Activated T-cell treated with anti-CD3 and anti-CD28 coated beads, Interleukin-2, amount 50 U/mL, for 72 hours (primary cell): ENCODE measurements at places on chromosomes 4 and X. TPM values are rescaled to one million over a fixed set of nuclear protein-coding genes. Genes with fewer than 3 reads are reported as not detected.

DNA sequence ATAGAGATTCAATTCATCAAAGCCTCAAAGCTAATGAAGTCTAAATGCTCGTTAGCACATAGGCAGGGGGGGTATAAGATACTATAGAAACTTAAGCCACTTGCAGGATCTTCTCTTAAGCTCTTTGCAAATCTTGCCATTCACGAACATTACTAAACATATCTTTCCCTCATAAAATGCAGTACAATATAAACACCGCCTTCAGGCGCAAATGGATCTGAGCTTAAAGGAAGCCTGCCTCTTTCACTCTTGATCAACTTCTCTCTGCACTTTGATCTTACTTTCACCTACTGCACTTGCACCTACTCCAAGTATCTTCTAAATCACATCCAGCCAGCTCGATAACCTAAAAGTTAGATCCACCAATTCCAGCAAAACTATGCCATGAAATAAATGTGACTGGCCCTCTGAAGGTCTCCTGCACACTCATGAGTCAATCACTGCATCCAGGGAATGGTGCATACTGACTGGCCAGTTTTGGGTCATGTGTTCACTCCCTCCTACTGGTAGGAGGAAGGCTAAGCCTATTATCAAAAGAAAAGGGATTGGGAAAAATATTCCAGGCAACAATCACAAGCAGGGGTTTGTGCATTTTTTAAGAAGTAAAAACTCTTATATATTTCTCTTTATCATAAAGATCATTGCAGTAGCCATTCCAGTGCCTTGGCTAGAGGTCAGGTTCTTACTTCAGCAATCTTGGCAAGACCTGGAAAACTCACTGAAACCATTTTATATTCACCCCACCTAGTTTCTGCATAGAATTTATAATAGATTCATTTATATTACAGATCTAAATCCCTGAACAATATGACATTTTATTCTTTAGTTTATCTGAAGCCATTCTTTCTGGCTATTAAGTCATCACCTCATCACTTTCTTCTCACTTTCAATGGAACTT, 222.0 kb downstream of the PPP3CA start:
- no peaks in the 10 kb centered on the region for H3K27me3 ChIP-seq

GRCh38 chr4:183639291-183639690, 19.7 kb downstream of the RWDD4 start:
- H3K4me3 ChIP-seq = no peak overlapping the region
- no peak overlapping the region for H3K27ac ChIP-seq
- H3K4me1 ChIP-seq = peaks cover 13% of the 10 kb centered on the region
- no peak for DNase-seq
- H3K36me3 ChIP-seq = peaks cover 5% of the 10 kb centered on the region

- no peaks in the 10 kb centered on the region for H3K27me3 ChIP-seq
- peak overlapping the region; percentile 99 for H3K27ac ChIP-seq
- peak overlapping the region; percentile 82 for H3K4me3 ChIP-seq
- H3K4me1 ChIP-seq = peaks cover 74% of the 10 kb centered on the region
- H3K36me3 ChIP-seq = peaks cover 5% of the 10 kb centered on the region
- DNase-seq = no peak
Observed at GRCh38 chrX:3699821-3700381, 13.5 kb downstream of the PRKX start.

DNA sequence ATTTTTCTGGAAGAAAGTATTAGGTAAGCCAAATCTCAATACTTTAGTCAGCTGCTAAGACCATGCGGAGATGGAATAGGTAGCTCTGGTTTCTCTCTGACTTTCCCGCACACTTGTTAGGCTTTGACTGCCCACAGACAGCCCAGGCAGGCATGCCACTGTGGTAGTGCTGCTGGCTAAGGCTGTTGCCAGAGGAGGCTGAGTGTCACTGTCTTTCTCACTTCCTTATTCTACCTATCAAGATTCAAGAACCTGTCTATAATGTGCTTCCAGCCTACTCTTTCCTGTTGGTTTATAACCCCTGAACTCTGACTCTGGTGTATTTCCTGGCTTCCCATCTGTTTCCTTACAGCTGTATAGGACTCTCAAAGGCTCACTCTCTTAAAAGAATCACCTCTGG, 81.8 kb upstream of the TRPC5 start:
- DNase-seq = no peak
- H3K36me3 ChIP-seq = no peaks in the 10 kb centered on the region
- H3K4me1 ChIP-seq = no peaks in the 10 kb centered on the region
- H3K27ac ChIP-seq = no peak overlapping the region
- H3K4me3 ChIP-seq = no peak overlapping the region
- H3K27me3 ChIP-seq = peaks cover 43% of the 10 kb centered on the region

DNA sequence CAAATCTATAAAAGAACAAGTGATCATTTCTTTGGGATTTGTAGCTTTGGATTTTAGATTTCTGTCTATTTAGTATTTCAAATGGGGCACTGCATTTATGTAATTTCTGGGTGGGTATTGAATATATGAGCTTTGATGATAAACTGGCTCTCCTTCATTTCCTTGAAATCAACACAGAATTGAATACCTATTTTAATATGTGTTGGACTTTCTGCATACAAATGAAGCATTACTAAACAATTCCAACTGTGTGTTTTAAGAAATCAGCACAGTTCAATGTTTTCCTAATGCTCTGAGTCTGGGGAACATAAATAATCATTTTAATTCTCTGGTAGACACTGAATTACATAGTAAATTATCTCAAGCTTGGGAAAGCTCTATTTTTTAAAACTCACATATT, 42.0 kb upstream of the GBA3 start:
- no peak for DNase-seq
- no peaks in the 10 kb centered on the region for H3K27me3 ChIP-seq
- H3K27ac ChIP-seq = no peak overlapping the region
- no peaks in the 10 kb centered on the region for H3K36me3 ChIP-seq

DNA sequence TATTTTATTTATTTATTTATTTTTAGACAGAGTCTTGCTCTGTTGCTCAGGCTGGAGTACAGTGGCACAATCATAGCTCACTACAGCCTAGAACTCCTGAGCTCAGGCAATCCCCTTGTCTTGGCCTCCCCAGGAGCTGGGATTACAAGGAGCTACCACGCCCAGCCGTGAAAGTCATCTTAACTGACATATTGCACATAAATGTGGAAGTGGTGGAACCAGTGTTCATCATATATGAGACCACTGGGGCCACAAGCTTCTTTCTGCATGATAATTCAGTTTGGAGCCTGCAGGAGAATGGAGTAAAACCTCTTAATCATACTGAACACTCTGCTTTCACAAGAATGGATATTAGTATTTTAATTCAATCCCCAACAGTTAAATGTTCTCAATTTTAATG, 12.5 kb upstream of the CTSO start:
- H3K36me3 ChIP-seq = no peaks in the 10 kb centered on the region
- DNase-seq = no peak
- H3K4me1 ChIP-seq = peaks cover 9% of the 10 kb centered on the region
- H3K4me3 ChIP-seq = no peak overlapping the region
- no peak overlapping the region for H3K27ac ChIP-seq

GRCh38 chr4:121155893-121156292, 8.2 kb downstream of the TNIP3 start:
- H3K27me3 ChIP-seq = peaks cover 16% of the 10 kb centered on the region
- no peak overlapping the region for H3K27ac ChIP-seq
- H3K4me1 ChIP-seq = peaks cover 56% of the 10 kb centered on the region
- peaks cover 1% of the 10 kb centered on the region for H3K36me3 ChIP-seq

- H3K36me3 ChIP-seq = no peaks in the 10 kb centered on the region
- H3K27me3 ChIP-seq = peaks cover 5% of the 10 kb centered on the region
- H3K4me1 ChIP-seq = no peaks in the 10 kb centered on the region
- no peak for DNase-seq
- H3K27ac ChIP-seq = no peak overlapping the region
Observed at GRCh38 chr4:75834095-75834771, 68.0 kb downstream of the PPEF2 start.

GRCh38 chr4:128560754-128561495, 248.6 kb upstream of the JADE1 start:
- no peak overlapping the region for H3K27ac ChIP-seq
- peaks cover 9% of the 10 kb centered on the region for H3K27me3 ChIP-seq
- H3K4me1 ChIP-seq = no peaks in the 10 kb centered on the region
- no peaks in the 10 kb centered on the region for H3K36me3 ChIP-seq
- no peak overlapping the region for H3K4me3 ChIP-seq

- no peak for DNase-seq
- peak overlapping the region; percentile 3 for H3K27ac ChIP-seq
- peaks cover 35% of the 10 kb centered on the region for H3K4me1 ChIP-seq
- peaks cover 31% of the 10 kb centered on the region for H3K36me3 ChIP-seq
- no peak overlapping the region for H3K4me3 ChIP-seq
- H3K27me3 ChIP-seq = no peaks in the 10 kb centered on the region
Observed at GRCh38 chr4:103067841-103068547, 8.6 kb downstream of the SLC9B2 start.

DNA sequence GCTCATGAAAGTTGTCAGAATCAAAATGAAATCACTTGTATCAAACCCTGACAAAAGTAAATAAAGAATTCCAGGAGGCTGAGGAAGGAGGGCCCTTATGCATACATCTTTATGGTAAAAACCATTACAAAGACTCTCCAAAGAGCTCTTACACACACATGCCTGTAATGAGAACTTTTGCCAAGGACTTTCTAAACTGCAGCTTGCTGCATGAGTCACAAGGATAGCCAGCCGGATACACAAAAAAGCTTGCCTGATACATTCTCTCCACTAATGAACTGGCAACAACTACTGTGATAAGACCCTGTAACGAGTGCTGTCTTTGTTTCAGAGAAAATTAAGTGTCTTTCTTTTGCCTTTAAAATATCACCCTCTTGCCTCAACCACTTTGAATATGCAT, 618.1 kb downstream of the PPP4R3C start:
- no peaks in the 10 kb centered on the region for H3K4me1 ChIP-seq
- no peak overlapping the region for H3K27ac ChIP-seq
- no peak for DNase-seq
- H3K4me3 ChIP-seq = no peak overlapping the region
- no peaks in the 10 kb centered on the region for H3K27me3 ChIP-seq

- H3K36me3 ChIP-seq = no peaks in the 10 kb centered on the region
- DNase-seq = no peak
- no peak overlapping the region for H3K4me3 ChIP-seq
- no peak overlapping the region for H3K27ac ChIP-seq
- no peaks in the 10 kb centered on the region for H3K4me1 ChIP-seq
- no peaks in the 10 kb centered on the region for H3K27me3 ChIP-seq
Observed at GRCh38 chr4:89847571-89848325, 10.8 kb upstream of the SNCA start.

- peak; percentile 44 for DNase-seq
- H3K36me3 ChIP-seq = no peaks in the 10 kb centered on the region
- no peaks in the 10 kb centered on the region for H3K27me3 ChIP-seq
- H3K27ac ChIP-seq = no peak overlapping the region
Observed at GRCh38 chr4:127400731-127401346, 231.9 kb upstream of the INTU start.

GRCh38 chr4:147913137-147913536, 181.2 kb downstream of the ARHGAP10 start:
- no peak for DNase-seq
- no peak overlapping the region for H3K4me3 ChIP-seq
- H3K27me3 ChIP-seq = no peaks in the 10 kb centered on the region
- H3K27ac ChIP-seq = no peak overlapping the region
- H3K4me1 ChIP-seq = no peaks in the 10 kb centered on the region
- H3K36me3 ChIP-seq = no peaks in the 10 kb centered on the region

DNA sequence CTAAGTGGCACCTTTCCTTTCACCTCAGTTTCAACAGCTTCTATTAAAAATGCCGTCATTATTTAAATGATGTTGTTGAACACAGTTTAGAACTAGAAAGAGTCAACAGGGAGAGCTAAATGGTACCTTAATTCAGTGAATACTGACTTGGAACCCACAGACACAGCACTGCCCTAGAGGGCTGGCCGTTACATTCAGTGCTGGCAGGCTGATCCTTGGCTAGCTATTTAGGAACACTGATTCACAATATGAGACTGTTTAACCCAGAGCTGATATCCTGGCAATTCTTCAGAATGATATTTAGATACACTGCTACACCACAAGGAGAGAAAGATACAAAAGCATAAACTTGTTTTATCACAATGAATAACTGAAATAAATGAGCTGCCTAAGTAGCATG, 12.7 kb upstream of the NAAA start:
- peak overlapping the region; percentile 26 for H3K27ac ChIP-seq
- no peak for DNase-seq
- H3K4me3 ChIP-seq = no peak overlapping the region
- peaks cover 12% of the 10 kb centered on the region for H3K36me3 ChIP-seq

Gene FRG2
- total RNA-seq = not detected

Gene CFAP99
- not detected for total RNA-seq

Gene MAGEH1
- total RNA-seq = 20.6 TPM

Gene PCDH10
- not detected for total RNA-seq

Gene HSFX3
- not detected for total RNA-seq

Gene TRIM60
- total RNA-seq = not detected

Gene RAB9B
- total RNA-seq = 0.88 TPM

Gene PCYT1B
- total RNA-seq = 0.07 TPM

Gene CXCL10
- total RNA-seq = 0.62 TPM
